Mesothelial cell of epicardium (in vitro differentiated cells): ENCODE measurements at places on chromosomes 6 and 20.

DNA sequence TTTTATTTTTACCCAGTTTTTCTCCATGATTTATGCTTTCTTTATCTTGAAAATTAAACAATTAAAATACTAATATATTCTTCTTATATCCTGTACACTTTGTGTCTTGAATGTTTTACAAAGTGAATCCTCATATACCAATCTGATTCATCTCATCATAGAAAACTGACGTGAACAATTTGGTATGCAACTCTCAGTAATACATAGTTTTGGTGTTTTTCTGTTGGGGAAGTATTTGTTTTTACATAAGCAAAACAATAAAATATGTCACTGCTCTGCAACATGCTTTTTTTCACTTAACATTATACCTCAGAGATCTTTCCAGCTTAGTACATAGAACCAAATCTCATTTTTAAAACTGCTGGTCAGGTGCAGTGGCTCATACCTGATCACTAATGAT lies 14.7 kb downstream of the DNAAF9 start:
- DNase-seq = no peak
- H3K36me3 ChIP-seq = peaks cover 13% of the 10 kb centered on the region
- no peaks in the 10 kb centered on the region for H3K27me3 ChIP-seq

DNA sequence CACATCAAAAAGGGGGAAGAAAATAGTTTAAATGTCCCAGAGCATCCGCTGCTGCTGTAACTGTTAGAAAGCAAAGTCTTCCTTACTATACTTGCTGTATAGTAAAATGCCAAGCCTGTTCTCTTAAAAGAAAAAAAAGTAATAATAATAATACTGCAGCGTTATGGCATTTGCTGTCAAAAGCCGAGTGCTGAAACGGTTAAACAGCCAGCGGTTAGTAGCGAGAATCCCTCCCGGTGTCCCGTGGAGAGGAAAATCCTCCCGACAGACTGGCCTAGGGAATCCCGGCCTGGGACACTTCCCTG lies 19.5 kb upstream of the NFATC2 start:
- DNase-seq = no peak
- peaks cover 37% of the 10 kb centered on the region for H3K4me1 ChIP-seq
- peak overlapping the region; percentile 95 for H3K27ac ChIP-seq
- peaks cover 42% of the 10 kb centered on the region for H3K27me3 ChIP-seq

- H3K36me3 ChIP-seq = no peaks in the 10 kb centered on the region
- H3K4me3 ChIP-seq = no peak overlapping the region
Observed at GRCh38 chr20:43388268-43389002, 69.3 kb upstream of the SRSF6 start.

DNA sequence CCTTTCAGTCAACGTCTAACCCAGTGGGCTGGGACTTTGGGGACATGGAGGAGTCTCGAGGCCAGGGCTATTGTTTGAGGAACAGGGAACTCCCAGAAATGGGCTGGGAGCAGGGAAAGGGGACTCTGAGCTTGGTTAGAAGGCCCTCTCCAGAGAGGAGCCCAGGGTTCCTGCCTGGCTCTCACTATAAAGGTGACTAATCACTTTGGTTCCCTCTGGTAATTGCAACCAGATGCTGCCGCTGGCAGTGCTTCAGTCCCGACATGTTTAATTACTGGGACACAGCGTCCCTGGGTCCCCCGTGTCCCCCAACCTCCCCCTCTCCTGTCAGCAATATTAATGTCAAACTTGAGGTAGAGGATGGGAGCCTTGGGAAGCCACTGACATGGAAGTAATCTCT lies 5.0 kb upstream of the GDF5 start:
- no peak overlapping the region for H3K4me3 ChIP-seq
- H3K36me3 ChIP-seq = no peaks in the 10 kb centered on the region
- peak overlapping the region; percentile 53 for H3K27ac ChIP-seq
- DNase-seq = no peak
- peaks cover 20% of the 10 kb centered on the region for H3K4me1 ChIP-seq

- DNase-seq = no peak
- H3K4me1 ChIP-seq = peaks cover 12% of the 10 kb centered on the region
- H3K27me3 ChIP-seq = peaks cover 3% of the 10 kb centered on the region
Observed at GRCh38 chr20:4836935-4837334, 115.2 kb downstream of the PRND start.

DNA sequence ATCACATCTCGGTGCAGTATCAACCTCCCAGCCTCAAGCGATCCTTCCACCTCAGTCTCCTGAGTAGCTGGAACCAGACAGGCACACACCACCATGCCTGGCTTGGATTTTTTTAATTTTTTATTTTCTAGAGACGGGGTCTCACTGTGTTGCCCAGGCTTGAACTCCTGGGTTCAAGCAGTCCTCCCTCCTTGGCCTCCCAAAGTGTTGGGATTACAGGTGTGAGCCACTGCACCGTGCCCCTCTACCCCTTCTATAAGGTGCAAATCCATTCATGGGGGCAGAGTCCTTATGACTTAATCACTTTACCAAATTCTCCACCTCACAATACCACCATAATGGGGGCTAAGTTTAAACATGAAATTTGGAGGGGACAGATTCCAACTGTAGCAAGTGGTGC lies 37.7 kb downstream of the TMEM181 start:
- no peaks in the 10 kb centered on the region for H3K4me1 ChIP-seq
- H3K27me3 ChIP-seq = no peaks in the 10 kb centered on the region
- DNase-seq = no peak
- peaks cover 29% of the 10 kb centered on the region for H3K36me3 ChIP-seq

- DNase-seq = no peak
- no peak overlapping the region for H3K4me3 ChIP-seq
- H3K4me1 ChIP-seq = no peaks in the 10 kb centered on the region
- H3K27me3 ChIP-seq = no peaks in the 10 kb centered on the region
- H3K36me3 ChIP-seq = peaks cover 34% of the 10 kb centered on the region
- H3K27ac ChIP-seq = no peak overlapping the region
Observed at GRCh38 chr6:135291288-135292076, 110.4 kb downstream of the MYB start.

- peaks cover 15% of the 10 kb centered on the region for H3K4me1 ChIP-seq
- H3K4me3 ChIP-seq = no peak overlapping the region
- H3K36me3 ChIP-seq = no peaks in the 10 kb centered on the region
- no peak overlapping the region for H3K27ac ChIP-seq
Observed at GRCh38 chr6:52416629-52417151, 3.5 kb upstream of the EFHC1 start.

- no peaks in the 10 kb centered on the region for H3K36me3 ChIP-seq
- H3K4me3 ChIP-seq = no peak overlapping the region
- peaks cover 4% of the 10 kb centered on the region for H3K27me3 ChIP-seq
- H3K4me1 ChIP-seq = peaks cover 2% of the 10 kb centered on the region
- no peak overlapping the region for H3K27ac ChIP-seq
- DNase-seq = no peak
Observed at GRCh38 chr6:18509871-18510643, 122.9 kb downstream of the RNF144B start.

GRCh38 chr20:63536997-63537524 lies at the start of gene PTK6:
Gene PTK6, minus strand, starts transcription at chr20:63537376. Its CDS starts 62 bp downstream, at chr20:63537314.
- H3K4me3 ChIP-seq = peak within 1 kb of the TSS; percentile 47
- H3K27ac ChIP-seq = no peak within 1 kb of the TSS
- H3K36me3 ChIP-seq = no peaks in the 10 kb centered on the region
- no peaks in the 10 kb centered on the region for H3K27me3 ChIP-seq

DNA sequence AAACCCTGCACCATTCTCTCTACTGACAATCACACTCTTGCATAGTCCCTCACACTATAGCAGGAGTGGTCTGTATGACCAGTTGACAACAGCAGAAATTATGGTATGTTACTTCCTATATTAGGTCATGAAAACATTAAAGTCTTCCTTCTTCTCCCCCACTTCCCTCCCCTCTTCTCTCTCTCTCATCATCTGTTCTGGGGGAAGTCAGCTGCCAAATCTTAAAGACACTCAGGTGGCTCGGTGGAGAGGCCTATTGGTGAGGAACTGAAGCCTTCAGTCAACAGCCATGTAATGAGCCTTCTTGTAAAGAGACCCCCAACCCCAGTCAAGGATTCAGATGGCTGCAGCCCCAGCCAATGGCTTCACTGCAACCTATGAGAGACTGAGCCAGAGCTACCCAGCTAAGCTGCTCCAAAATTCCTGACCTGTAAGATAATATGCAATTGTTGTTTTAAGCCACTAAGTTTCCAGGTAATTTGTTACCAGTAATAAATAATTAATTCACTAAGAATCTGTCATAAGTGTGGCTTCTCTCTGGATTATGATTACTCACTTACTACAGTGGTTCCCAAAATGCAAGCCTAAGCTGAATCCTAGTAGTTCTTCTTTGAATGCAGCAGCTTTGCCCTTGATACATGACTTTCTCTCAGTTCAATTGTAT lies 11.2 kb upstream of the TSBP1 start:
- H3K4me1 ChIP-seq = peaks cover 2% of the 10 kb centered on the region
- peaks cover 5% of the 10 kb centered on the region for H3K36me3 ChIP-seq
- no peak for DNase-seq
- H3K27me3 ChIP-seq = no peaks in the 10 kb centered on the region

GRCh38 chr20:43583982-43584432 lies 6.7 kb upstream of the IFT52 start:
- H3K27ac ChIP-seq = no peak overlapping the region
- no peaks in the 10 kb centered on the region for H3K27me3 ChIP-seq
- no peak overlapping the region for H3K4me3 ChIP-seq
- DNase-seq = no peak
- H3K4me1 ChIP-seq = peaks cover 18% of the 10 kb centered on the region

- H3K27me3 ChIP-seq = peaks cover 6% of the 10 kb centered on the region
- no peak overlapping the region for H3K4me3 ChIP-seq
- DNase-seq = no peak
- H3K27ac ChIP-seq = no peak overlapping the region
Observed at GRCh38 chr6:16190214-16190613, 48.2 kb upstream of the GMPR start.

- peaks cover 3% of the 10 kb centered on the region for H3K4me1 ChIP-seq
- DNase-seq = no peak
- no peaks in the 10 kb centered on the region for H3K27me3 ChIP-seq
- no peak overlapping the region for H3K27ac ChIP-seq
Observed at GRCh38 chr6:83215131-83216047, 22.2 kb downstream of the RWDD2A start.

DNA sequence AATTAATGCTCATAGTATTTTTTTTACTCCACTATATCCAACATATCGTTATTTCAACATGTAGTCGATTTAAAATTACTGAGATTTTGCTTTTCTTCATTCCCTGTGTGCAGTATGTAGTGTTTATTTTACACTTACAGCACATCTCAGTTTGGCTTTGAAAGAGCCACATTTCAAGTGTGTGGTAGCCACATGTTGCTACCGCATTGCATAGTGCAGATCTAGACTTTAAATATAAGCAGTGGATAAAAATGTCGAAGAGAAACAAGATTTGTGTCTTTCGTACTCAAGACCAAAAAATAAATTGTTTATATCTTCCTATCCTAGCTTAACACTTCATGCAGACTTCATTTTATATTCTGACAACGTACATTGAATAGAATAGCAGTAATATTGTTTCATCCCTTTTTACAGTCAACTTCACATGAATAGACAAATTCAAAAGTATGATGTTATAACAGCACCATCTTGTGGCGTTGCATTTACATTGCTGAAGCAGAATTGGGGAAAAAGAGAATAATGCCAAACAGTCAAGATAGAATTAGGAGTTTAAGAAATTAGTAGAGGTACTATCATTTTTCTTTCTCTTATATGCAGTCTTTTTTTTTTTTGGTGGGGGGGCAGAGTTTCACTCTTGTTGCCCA lies 29.9 kb downstream of the FBXO5 start:
- H3K4me3 ChIP-seq = no peak overlapping the region
- H3K36me3 ChIP-seq = no peaks in the 10 kb centered on the region
- DNase-seq = no peak
- H3K27me3 ChIP-seq = peaks cover 2% of the 10 kb centered on the region

DNA sequence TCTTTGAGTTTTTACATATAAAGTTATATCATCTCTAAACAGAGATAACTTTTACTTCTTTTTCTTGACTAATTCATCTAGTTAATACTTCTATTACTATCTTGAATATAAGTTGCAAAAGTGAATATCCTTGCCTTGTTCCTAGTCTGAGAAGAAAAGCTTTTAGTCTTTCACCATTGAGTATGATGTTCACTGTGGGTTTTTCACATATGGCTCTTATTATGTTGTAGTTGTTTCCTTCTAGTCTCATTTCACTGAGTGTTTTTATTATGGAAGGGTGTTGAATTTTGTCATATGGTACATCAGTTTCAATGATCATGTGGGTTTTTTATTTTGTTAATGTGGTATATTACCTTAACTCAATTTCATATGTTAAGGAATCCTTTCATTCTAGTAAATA lies 488.3 kb downstream of the COL12A1 start:
- H3K27me3 ChIP-seq = no peaks in the 10 kb centered on the region
- no peak overlapping the region for H3K4me3 ChIP-seq
- no peaks in the 10 kb centered on the region for H3K36me3 ChIP-seq
- no peak overlapping the region for H3K27ac ChIP-seq
- no peak for DNase-seq

DNA sequence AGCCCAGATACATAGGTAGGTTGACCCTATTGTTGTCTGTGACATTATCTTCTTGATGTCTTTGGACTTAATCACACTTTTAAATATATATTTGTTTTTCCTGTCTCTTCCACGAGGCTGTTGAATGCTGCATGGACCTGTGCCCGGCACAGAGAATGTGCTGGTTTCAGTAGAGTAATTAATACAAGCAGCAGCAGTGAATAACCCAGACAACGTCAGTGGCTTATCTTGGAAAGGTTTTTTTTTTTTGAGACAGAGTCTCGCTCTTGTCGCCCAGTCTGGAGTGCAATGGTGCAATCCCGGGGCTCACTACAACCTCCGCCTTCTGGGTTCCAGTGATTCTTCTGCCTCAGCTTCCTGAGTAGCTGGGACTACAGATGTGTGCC lies 108.2 kb downstream of the CDH26 start:
- no peaks in the 10 kb centered on the region for H3K36me3 ChIP-seq
- H3K4me3 ChIP-seq = no peak overlapping the region

DNA sequence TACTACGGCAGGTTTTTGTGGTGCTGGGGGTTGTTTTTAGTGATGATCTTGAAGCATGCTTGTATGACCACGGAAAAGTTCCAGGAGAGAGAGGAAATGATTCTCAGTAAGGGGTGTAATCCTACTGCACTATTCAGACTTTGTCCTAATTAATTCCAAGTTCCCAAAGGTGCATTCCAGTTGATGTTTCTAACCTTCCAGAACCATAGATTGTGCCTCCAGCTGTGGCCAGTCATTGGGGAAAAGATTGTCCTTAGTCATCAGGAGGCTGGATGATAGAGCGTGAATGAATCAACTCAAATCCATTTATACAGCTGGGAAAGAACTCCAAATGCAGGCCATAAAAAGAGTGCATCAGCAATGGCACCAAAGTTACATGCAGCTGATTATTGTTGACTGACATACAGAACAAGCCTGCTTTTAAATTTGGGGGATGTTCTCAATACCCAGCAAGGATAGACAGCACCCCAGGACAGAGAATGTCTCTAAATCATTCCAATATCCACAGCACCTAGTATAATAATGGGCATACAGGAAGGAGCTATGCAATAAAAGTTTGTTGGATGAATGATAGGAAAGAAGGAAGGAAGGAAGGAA lies 27.8 kb upstream of the PKHD1 start:
- H3K27ac ChIP-seq = no peak overlapping the region
- no peak overlapping the region for H3K4me3 ChIP-seq
- H3K36me3 ChIP-seq = no peaks in the 10 kb centered on the region
- peaks cover 9% of the 10 kb centered on the region for H3K27me3 ChIP-seq

- no peaks in the 10 kb centered on the region for H3K36me3 ChIP-seq
- H3K27me3 ChIP-seq = no peaks in the 10 kb centered on the region
- no peak for DNase-seq
- no peak overlapping the region for H3K4me3 ChIP-seq
Observed at GRCh38 chr6:139398658-139399057, 24.2 kb upstream of the CITED2 start.

- H3K27me3 ChIP-seq = peaks cover 10% of the 10 kb centered on the region
- no peak for DNase-seq
- H3K4me1 ChIP-seq = peaks cover 19% of the 10 kb centered on the region
- H3K4me3 ChIP-seq = no peak overlapping the region
- H3K27ac ChIP-seq = no peak overlapping the region
Observed at GRCh38 chr6:157668009-157668401, 155.0 kb upstream of the SNX9 start.
